ENCODE measurements at places on chromosomes 6 and 20. TPM values are rescaled to one million over a fixed set of nuclear protein-coding genes. Genes with fewer than 3 reads are reported as not detected.

The SIRPB2 gene
- total RNA-seq: not detected

DNA sequence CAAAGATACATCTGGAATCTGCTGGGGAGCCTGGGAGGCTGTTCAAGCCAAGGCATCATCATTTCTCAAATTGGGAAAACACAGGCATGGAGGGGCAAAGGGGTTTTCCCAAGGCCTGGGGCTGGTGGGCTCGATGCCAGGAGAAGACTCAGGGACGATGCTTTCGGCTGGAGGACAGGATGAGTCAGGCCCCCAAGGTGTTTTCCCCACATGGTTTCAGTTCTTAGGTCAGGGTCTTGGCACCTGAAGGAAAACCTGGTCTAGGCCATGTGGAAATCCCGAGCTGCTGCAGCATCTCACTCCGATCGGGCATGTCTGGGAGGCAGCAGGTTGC, 348.1 kb downstream of the CDC5L start:
- H3K27me3 ChIP-seq: no peaks in the 10 kb centered on the region
- H3K4me1 ChIP-seq: no peaks in the 10 kb centered on the region
- no peak for DNase-seq
- no peak overlapping the region for H3K4me3 ChIP-seq
- H3K36me3 ChIP-seq: no peaks in the 10 kb centered on the region

- no peak overlapping the region for H3K4me3 ChIP-seq
- DNase-seq: no peak
- H3K27ac ChIP-seq: no peak overlapping the region
- H3K27me3 ChIP-seq: no peaks in the 10 kb centered on the region
- no peaks in the 10 kb centered on the region for H3K36me3 ChIP-seq
These were observed 2.1 kb downstream of the STX11 start for GRCh38 chr6:144152334-144152900.

The XKR7 gene
- not detected for total RNA-seq

The CALHM4 gene
- not detected for total RNA-seq

The SLC16A10 gene
- 8.3 TPM for total RNA-seq

The WFDC9 gene
- not detected for total RNA-seq

GRCh38 chr6:17361013-17361412, 32.4 kb upstream of the CAP2 start:
- no peak for DNase-seq
- H3K27me3 ChIP-seq: no peaks in the 10 kb centered on the region
- H3K4me1 ChIP-seq: peaks cover 3% of the 10 kb centered on the region
- no peak overlapping the region for H3K27ac ChIP-seq
- no peak overlapping the region for H3K4me3 ChIP-seq
- H3K36me3 ChIP-seq: no peaks in the 10 kb centered on the region

The EYS gene
- not detected for total RNA-seq

DNA sequence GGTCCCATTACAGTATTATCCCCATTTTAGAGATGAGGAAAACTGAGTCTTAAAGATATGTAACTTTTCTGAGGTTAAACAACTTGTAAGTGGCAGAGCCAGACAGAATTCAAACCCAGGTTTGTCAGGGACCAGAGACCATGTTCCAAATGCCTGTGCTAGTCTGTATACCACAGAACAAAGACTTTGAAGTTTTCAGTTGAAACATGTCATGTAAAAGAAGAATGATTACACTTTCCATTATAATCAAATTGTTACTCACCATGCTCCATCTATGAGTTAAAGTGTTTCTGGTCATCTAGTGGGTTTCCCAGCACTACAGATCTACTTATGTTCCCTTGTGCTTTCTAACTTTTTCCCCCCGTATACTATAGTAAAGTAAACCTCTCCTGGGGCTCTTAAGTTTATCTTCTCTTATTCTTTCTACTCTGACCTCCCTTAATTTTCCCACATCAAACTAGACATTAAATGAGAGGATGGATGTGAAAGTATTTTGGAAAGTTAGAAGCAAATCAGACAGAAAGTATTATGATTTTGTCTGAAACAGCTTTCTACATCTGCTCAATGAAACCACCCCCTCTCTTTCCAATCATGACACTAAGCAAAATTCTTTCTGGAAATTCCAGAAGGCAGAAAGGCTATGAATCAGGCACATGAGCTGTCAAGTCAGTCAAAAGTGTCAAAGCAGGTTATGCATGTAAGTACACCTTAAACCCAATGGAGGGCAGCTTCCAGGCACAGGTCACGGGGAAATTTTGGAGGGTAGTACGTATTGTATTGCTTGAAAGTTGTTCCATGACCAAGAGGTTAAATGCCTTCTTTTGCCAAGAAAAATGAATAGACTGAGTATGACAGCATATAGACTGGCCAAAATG, 132.7 kb upstream of the MAP3K7 start:
- no peak overlapping the region for H3K27ac ChIP-seq
- DNase-seq: no peak
- no peaks in the 10 kb centered on the region for H3K4me1 ChIP-seq
- H3K36me3 ChIP-seq: no peaks in the 10 kb centered on the region

DNA sequence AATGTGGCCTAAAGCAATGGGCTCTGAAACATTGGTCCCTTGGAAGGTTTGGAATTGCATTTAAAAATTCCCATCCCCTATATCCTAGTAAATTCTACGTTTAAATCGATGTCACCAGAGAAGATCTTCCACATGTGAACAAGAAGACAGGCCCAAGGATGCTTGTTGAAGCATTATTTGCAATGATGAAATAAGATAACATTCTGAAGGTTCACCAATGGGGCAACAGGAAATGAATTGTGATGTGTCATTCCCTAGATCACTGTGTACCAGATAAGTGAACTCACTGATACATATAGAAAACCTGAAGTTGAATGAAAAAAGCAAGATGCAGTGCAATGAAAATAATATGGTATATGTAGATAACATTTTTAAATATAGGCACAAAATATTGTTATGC, 464.3 kb upstream of the BTBD3 start:
- H3K4me3 ChIP-seq: peak overlapping the region; percentile 23
- H3K27ac ChIP-seq: no peak overlapping the region
- H3K36me3 ChIP-seq: no peaks in the 10 kb centered on the region
- no peaks in the 10 kb centered on the region for H3K27me3 ChIP-seq

GRCh38 chr6:130671119-130671518, 156.1 kb upstream of the SMLR1 start:
- H3K4me1 ChIP-seq: no peaks in the 10 kb centered on the region
- H3K36me3 ChIP-seq: no peaks in the 10 kb centered on the region
- H3K27me3 ChIP-seq: no peaks in the 10 kb centered on the region
- H3K4me3 ChIP-seq: no peak overlapping the region
- no peak for DNase-seq
- no peak overlapping the region for H3K27ac ChIP-seq

DNA sequence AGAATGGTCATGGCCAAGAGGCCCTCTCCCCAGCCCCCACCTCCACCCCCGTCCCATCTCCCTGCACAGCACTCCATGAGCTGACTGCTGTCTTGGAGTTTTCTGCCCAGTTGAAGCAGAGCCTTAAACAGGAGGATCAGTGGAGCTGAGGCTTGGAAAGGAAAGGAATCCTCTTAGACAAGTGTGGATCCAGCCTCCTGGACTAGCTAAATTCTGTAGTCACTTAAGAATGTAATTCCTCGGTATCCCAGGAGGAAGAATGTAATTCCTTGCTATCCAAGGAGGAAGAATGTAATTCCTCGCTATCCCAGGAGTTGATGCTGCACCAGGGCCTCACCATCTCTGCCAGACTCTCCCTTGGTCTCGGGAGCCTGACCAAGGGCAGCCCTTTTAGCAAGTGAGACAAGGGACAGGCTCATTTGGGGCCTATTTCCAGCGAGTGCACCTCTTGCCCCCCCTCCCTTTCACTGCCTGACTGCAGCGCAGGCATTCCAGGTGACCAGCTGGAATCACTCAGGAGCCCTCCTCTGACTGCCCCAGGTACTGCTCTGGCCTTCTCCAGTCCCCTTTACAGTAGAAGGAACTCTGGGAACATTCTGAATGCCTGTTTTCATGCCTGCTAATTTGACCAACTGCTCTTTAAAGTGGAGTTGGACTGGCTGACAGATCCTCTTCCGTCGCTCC, 76.2 kb downstream of the TCP11 start:
- DNase-seq: no peak
- no peaks in the 10 kb centered on the region for H3K4me1 ChIP-seq
- no peak overlapping the region for H3K4me3 ChIP-seq
- no peaks in the 10 kb centered on the region for H3K27me3 ChIP-seq
- H3K27ac ChIP-seq: no peak overlapping the region

The DTNBP1 gene
- total RNA-seq: 16.7 TPM

GRCh38 chr6:88499845-88500699, 333.9 kb upstream of the CNR1 start:
- no peak overlapping the region for H3K4me3 ChIP-seq
- H3K27me3 ChIP-seq: no peaks in the 10 kb centered on the region
- H3K27ac ChIP-seq: no peak overlapping the region

DNA sequence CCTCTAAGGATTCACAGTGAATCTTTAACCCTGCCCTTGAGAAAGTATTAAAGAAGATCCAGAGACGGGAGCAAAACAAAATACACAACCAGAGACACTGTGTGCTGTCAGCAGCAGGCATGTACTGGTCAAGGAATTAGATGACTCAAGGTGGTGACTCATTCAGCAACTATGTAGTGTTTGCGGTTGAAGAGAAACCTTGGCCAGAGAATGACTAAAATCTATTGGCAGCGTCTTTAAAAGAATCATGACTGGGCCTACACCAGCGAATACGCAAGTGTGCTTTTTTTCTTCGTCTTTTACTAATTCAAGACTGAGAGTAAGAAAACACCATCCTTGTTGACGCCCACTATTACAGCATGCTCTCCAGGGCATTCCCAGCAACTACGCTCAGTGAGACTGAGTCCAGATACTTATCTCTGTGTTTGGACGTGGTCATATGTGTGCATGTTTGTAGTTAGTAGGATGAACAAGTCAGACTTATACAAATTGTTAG, 72.4 kb upstream of the BACH2 start:
- H3K4me3 ChIP-seq: no peak overlapping the region
- no peaks in the 10 kb centered on the region for H3K36me3 ChIP-seq
- H3K27ac ChIP-seq: no peak overlapping the region
- DNase-seq: peak; percentile 99
- peaks cover 14% of the 10 kb centered on the region for H3K4me1 ChIP-seq
- H3K27me3 ChIP-seq: no peaks in the 10 kb centered on the region

Measured in HCT116 (cell line).